ENCODE measurements at places on chromosomes 3 and 15. TPM values are rescaled to one million over a fixed set of nuclear protein-coding genes. Genes with fewer than 3 reads are reported as not detected.

The GOLGA6B gene
- not detected for total RNA-seq

The PXK gene
- 36.2 TPM for total RNA-seq

The MEF2A gene
- 85.2 TPM for total RNA-seq

The GHSR gene
- total RNA-seq, result not detected

DNA sequence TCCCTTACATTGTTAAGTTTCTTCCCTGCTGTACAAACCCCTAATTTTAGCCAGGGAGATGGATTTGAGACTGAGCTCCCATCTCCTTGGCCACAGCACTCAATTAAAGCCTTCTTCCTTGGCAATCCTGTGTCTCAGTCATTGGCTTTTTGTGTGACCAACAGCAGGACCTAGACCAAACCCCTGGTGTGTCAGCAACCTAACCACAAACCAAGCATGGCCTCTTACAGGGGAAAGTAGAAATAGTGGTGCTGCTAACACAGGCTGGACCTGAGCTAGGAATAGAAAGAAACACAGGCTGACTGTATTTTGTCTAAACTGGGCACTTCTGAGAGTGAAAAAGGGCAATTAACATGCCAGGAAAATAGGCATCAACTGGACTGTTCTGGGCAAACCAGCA, 37.9 kb downstream of the PPCDC start:
- DNase-seq, result no peak

GRCh38 chr15:68553994-68554720, 24.6 kb upstream of the CORO2B start:
- peak; percentile 87 for DNase-seq

DNA sequence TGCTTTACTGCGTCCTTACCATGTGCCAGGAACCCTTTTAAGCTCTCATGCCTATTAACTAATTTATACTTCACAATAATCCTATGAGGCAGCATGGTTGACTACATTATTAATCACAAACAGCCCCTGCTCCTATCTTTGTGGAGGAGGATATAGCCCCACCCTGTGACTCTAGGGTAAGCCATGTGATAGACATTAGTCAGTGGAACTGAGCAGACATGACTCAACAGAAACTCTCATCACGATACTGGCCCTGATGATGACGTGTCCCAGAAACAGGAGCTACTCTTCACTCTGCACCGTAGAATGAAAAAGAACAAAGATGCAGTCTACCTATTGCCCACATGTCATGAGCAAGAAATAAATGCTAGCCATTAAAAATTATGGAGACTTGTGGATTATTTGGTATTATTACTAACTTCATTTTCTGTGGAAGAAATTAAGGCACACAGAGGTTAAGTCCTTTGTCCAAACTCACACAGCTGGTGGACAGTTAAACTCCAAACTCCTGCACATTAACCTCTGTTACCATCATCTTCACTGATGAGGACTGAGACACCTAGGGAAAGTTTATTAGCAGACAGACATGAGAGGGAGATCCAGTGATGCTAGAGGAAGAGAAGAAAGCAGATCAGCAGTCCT, 51.2 kb downstream of the CFAP20DC start:
- no peak for DNase-seq

DNA sequence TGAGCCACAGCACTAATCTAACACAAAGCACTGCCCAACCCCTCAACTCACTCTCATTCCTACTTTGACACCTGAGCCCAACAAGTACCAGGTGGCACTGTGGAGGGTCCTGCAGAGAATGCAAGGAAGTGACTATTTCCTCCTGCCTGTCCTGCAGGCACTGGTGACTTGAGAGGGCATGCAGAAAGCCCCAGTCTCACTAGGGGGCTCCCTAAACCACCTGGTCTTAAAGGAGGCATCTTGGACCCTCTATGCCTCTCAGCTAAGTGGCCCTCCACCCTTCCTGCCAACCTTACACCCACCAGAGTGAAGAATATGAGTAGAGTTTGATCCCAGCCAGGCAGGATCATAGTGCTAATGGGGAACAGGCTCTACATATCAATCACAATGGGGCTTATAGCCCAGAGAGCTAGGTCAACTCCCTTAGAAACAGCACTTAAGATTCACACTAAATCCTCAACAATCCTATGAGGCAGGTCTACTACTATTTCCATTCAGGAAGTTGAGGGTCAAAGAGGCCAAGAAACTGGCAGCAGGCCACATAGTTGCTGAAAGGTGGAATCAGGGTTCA, 15.2 kb downstream of the TRAIP start:
- peak; percentile 29 for DNase-seq

GRCh38 chr3:58588030-58588614, 10.9 kb upstream of the FAM107A start:
- peak; percentile 81 for DNase-seq

DNA sequence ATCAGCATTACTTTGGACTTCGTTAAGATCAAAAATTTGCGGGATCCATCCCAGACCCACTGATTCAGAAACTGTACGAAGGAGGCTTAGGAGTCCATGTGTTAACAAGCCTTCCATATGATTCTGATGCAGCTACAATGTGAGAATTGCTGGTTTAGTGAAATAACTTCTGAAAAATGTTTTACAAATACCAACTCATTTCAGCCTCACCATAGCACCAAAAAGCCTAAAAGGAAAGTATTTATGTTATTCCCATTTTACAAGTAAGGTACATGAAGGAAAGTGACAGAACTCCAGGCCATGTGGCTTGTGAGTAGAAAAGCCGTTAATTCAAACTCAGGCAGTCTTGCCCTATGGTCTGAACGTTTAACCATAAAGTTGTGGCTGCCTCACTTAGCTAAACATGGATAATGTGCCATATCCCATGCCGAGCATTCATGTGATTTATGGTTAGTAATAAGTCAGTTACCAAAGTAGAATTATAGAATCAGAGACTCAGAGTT, 1.5 kb upstream of the IGSF10 start:
- DNase-seq, result no peak

- DNase-seq, result no peak
Measured at GRCh38 chr3:53186726-53187125, 25.7 kb downstream of the PRKCD start.

- DNase-seq, result no peak
Measured at GRCh38 chr3:193052354-193053045, 134.8 kb upstream of the MB21D2 start.

GRCh38 chr3:8887435-8888300, 75.6 kb downstream of the RAD18 start:
- DNase-seq, result no peak

DNA sequence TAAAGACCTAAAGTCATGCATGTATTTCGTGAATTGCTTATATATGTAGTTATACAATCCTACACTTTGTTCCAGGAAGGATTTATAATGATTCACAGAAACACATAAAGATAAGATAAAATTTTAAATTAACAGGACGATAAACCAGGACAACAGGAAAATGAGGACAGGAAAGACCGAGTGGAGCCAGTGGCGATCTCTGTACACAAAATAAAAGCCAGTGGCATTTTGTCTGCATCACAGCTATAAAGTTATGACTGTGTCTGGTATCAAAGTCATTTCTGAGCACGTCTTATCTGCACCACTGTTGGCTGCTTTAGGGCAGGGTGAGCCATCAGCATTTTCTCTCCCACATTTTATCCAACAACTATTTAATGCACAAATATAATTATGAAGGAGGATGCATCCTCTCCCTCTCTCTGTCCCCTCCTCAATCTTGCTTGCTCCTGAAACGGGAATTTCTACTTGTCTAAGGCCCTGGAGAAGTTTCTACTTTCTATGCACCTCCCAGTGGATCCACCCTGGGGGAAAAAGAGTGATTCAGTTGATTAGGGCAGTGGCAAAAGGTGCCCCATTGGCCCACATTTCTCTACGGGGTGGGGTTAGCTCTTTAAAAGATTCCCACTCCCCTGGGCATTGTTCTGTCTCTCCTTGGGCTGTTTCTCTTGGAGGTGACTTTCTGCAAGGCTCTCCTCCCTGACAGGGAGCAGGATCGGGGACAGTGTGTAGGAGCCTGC, 159.4 kb upstream of the UBE2E1 start:
- no peak for DNase-seq

DNA sequence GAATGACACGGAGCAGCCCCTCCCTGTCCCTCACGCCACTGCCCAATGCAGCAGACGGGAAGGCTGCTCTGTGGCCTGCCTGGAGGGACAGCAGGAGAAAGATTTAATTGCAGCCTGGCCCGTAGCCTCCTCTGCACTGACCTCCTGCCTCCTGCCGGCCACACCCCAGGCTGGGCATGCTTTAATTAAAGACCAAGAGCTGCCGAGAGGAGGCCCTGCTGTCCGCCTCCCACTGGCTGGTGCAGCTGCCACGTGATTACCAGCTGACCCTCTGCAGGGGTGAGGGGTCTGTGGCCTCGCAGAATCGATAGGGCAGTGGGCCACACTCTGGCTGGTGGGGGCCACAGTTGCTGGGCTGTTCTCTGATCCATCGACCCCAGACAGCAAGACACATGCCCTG, 100.2 kb upstream of the PRR23E start:
- DNase-seq, result peak; percentile 39

DNA sequence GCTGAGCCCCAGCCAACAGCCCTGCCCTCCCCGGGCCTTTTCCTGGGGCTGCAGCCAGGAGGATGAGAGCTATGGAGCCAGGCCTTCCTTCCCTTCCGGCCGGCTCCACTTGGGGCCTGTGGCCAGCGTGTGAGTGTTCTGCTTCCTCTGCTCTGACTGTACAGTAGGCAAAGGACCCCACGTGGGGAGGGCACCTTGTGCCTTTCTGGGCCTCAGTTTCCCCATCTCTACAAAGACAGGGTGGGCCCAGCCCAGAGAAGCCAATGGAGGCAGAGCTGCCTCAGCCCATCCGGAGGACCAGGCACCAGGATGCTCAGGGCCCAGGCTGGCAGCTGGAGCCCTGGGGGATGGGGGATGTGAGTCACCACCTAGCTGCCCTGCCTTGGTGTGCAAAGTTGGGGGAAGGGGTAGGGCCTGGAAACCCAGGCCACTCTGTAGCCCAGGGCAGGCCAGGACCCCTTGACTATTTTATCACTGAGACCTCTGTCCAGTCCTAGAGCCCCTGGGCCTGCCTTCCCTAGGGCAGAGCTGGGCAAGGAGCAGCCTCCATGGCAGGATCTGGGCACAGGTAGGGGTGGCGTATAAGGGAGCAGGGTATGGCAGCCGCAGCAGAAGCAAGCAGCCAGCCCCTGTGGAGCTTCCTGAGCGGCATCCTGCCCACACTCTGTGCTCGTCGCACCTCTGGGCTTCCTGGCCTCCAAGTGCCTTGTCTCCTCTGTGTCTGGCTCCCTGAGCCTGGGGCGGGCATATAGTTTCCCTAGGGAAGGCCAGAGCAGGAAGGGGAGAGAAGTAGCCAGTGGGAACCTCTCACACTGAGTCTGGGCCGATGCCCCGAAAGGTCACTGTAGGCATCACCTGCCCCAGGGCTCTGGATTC, 1.8 kb downstream of the PSTPIP1 start:
- peak; percentile 54 for DNase-seq

- no peak for DNase-seq
Measured at GRCh38 chr3:126985132-126985985, 2.4 kb downstream of the PLXNA1 start.

DNA sequence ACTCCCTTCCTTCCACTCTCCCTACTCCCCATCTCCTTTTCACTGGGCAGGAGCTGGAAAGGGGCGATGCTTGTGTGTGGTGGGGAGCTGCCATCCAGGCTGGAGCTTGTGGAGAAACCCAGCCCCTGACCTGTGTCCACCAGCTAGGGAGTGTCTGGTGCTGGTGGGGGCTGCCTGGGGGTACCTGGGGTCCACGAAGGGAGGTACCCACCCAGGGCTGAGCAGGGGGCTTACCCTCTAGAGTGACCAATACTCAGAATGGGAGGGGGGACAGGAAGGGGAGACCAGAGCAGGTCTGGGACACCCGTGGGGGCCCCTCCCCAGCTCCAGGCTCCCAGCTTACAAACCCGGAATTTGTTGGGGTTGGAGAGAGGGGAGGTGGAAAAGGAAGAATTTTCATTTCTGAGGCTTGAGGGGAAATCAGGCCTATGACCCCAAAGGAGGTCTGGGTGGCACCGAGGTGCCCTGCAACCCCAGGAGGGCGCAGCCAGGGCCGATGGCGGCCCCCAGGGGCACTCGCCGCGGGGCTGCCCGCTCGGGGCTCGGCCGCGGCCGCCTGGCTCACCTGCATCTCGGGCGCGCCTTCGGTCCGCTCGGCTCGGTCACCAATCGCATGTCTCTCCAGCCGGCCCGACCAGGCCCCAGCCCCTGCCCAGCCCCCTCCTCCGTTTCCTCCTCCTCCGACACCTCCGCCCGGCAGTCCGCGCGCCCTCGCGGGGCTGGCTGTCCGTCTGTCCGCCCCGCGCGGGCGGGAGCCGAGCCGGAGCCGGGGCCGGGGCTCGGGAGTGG, 773 bp downstream of the LINGO1 start:
- peak; percentile 68 for DNase-seq

All from stomach (tissue), 19 donors.